Activated CD8-positive, alpha-beta memory T cell treated with anti-CD3 and anti-CD28 coated beads for 1 hour (primary cell): ENCODE measurements at places on chromosomes 7 and 10.

- DNase-seq, result no peak
Observed at GRCh38 chr10:63027531-63027930, 105.6 kb upstream of the NRBF2 start.

DNA sequence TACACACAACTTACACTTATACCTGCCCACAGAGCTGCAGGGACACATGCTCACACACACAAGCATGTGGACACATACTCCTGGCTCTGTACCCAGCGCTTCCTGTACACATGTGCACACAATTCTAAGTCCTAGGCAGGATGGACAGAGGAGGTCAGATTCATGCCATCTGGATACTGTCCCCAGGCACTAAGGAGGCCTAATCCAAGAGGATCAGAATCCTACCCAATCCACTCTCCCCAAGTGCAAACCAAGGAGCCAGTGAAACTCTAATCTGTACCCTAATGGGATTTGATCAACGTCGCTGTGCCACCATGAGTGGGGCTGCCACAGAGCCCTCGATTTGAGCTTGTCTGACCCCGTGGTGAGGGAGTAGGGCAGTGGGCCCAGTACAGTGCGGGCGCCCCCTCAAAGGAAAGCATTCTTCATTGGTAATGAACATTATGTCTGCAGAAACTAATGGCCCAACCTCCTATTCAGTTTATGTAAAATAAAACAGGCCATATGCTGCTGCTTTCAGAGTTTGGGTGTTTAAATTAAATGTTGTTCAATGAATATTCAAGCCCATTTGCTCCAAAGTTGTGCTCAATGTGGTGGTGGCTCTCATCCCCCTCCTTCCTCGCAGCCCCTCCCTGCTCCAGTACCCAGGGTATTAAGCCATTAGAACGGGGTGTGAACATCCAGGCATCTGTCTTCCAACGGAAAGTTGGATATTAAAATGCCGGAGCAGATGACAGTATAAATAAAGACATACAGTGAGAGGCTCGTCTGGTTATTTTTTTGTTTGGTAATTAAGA lies 26.4 kb downstream of the RPS24 start:
- no peak for DNase-seq

GRCh38 chr10:43667317-43667731 lies 18.6 kb upstream of the ZNF32 start:
- no peak for DNase-seq

DNA sequence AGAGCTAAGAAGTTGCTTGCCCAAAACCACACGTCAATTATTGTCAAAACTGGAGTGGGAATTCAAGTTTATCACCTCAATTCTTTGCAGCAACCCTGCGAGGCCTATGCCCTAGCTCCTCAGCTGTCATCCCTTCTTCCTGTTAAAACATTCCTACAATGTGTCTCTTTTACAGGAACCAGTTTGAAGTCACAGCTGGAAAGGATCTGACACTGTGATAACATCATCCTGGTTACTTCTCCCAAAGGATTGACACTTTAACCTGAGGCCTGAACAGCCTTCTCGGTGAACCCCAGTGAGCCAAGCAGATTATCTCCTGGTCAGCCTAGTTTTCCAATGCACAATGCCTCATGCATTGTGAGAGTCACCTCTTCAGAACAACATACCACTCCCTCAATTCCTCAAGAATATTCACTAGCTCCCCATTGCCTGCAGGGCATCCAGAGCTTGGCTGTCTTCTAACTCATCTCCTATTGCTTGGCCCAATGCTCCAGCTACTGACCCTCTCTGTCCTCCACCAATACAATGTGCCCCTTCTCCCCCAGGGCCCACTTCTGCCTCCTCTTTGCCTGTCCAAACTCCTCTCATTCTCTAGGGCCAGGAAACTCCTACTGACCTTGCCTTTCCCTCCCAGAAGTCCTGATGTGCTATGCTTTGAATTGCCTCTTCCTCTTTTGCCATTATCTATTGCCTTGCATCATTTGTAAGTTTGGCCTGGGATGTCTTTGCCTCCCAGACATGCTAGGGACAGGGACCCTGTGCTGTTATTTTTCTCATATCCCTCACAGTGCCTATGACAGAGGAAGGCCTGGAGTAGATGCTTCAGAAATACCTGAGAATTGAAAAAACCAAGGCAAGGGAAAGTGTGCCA lies 10.4 kb upstream of the DLG5 start:
- no peak for DNase-seq

DNA sequence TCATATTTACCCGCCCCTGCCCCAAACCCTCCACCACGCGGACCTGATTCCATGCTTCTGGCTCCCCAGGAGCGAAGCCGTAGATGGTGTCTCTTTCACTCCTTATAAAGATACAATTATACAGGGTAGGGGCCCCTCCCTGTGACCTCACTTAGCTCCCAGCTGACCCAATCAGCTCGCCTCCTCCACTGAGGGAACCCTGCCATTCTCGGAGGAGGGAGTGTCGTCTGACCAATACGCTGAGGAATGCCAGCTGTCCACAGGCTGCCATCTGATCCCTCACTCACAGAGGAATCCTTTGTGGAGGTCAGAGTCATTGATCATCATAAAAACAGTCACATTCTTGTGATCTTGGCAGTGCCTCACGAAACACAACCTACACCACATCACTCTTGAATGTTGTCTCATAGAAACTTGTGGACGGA lies 67.5 kb upstream of the INSIG1 start:
- DNase-seq, result no peak

DNA sequence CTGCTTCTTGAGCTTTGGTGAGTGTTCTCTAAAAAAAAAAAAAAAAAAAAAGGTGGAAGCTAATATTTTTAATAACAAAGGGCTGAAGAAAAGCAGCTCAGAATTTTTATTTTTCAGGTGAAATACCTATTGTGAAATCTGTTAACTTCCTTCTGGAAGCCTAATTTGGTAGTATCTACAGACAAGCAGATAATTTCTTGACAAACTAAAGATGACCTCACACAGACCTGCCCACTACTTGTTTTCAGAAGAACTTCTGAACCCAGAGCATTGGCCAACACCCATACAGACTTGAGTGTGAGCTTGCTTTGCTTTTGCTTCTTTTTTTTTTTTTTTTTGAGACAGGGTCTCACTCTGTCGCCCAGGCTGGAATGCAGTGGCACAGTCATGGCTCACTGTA lies 31.2 kb downstream of the LRRC4 start:
- DNase-seq, result no peak

GRCh38 chr7:96380111-96380512 lies 58.2 kb upstream of the SLC25A13 start:
- DNase-seq, result no peak

DNA sequence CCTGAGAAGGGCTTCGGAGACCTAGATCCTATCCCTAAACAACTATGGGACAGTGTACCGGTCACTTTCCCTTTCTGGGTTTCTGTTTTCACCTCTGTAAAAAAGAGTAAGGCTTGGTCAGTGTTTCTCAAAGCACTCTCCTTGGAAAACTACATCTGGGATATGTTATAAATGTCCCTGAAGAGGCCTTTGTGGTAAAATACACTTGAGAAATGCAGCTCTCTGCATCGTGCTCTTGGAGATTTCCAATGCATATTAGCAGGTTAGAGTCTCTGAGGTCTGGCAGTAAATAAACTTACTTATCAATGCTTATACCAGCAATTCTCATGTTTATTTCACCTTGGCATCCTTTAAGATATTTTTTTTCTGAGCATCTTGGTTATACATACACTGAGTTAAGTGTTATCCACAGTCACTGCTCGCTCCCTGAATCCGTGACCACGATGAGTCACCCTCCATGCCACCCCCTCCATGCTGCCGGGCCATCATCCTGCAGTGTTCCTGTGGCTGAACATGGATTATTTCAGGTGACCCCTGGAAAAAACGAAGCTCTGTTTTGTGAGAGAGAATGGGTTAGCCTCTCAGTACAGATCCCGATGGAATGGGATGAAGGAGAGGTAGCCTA lies 3.3 kb upstream of the TBXAS1 start:
- no peak for DNase-seq

- no peak for DNase-seq
Observed at GRCh38 chr10:128576943-128577670, 450.9 kb upstream of the MKI67 start.

DNA sequence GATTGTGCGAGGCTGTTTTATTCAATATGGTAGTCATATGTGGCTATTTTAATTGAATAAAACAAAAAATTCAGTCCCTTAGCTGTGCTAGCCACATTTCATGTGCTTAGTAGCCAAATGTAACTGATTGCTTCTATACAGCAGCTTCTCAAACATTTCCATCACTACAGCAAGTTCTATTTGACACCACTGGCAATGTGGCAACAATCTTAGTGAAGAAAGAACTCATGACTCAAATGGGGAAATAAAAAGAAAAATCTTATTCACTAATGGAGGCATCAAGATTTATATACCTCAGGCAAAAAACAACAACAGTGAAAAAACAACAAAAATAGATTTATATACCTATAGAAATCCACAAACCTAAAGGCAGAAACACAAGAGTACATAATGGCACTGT lies 17.9 kb downstream of the SEM1 start:
- DNase-seq, result no peak

DNA sequence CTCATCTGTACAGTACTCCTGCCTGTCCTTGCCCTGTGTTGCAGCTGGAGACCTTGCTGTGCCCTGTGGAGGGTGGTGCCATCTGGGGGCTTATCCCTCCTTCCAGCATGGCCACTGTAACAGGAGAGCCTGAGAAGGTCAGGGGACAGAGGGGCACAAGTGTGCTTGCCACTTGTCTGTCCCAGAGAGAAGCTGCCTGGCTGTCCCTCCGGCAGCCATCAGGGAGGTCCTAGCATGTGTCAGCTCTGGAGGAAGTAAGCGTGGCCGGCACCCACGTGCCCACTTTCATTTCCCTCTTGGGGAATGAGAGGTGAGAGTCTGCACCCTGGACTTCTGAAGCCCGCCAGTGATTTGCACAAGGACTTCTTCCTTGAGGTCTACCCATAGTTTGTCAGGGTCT lies 97.0 kb upstream of the PPIF start:
- DNase-seq, result no peak

- peak; percentile 30 for DNase-seq
Observed at GRCh38 chr10:104254493-104255310, at the start of gene GSTO1. Gene GSTO1 (plus strand): TSS chr10:104254892. CDS start chr10:104254929, 37 bp downstream.

- DNase-seq, result no peak
Observed at GRCh38 chr7:27923642-27923980, 183.6 kb downstream of the TAX1BP1 start.

GRCh38 chr10:128152741-128153580 lies 26.7 kb upstream of the MKI67 start:
- DNase-seq, result no peak

- DNase-seq, result no peak
Observed at GRCh38 chr10:75102830-75103673, 8.4 kb upstream of the SAMD8 start.

- no peak for DNase-seq
Observed at GRCh38 chr10:117259279-117259678, 18.4 kb downstream of the SLC18A2 start.

GRCh38 chr10:89301721-89302445 lies at the start of gene IFIT2:
Gene IFIT2 (plus strand): TSS chr10:89302046. CDS start chr10:89302124, 78 bp downstream.
- peak; percentile 17 for DNase-seq

DNA sequence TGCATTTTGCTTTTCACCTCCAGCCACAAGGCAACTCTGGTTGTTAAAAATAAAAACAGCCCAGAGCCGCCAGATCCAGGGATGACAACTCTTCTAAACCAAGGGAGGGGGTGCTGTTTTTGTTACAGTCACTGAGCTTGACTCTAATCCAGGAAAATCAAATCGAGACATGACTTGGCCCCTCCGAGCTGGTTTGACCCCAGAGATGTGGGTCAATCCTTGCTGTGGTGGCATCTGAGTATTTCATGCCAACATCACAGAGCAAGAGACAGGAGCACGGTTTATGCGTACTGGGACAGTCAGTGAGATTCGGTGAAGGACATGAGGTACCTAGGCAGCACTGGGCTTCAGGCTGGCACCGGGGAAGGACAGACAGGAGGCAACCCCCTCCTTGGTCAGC lies 88.8 kb upstream of the ZMIZ1 start:
- no peak for DNase-seq

DNA sequence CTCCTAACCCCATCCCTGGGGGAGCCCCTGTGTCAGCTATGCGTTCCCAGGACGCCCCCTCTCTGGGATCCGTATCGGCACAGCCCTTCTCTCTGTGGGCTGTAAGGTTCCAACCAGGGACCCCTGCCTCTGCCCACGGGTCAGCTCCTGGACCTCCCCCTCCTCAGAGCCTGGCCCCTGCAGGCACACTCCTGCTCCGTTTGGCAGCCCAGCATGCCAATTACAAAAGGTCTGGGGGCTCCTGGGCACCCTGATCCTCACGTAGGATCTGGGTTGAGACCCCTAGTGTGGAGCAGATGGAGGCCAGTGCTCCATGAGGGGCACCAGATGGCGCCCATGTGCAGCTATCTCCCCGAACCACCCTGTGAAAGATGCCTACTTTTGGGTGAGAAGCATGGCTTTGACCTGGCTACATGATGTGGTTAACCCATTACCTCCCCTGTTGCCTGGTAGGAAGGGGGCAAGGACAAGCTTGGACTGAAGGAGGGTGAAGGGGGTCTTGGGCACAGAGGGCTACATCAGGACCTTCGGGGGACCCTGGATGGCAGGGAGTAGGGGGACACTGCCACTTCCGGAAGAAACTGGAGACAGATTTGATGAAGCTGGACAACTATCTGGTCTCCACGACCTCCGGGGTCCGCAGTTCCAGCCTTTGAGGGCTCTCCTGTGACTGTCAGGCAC lies 9.0 kb downstream of the TACR2 start:
- no peak for DNase-seq

- DNase-seq, result no peak
Observed at GRCh38 chr7:29254591-29254990, 60.0 kb downstream of the CHN2 start.

GRCh38 chr7:28095231-28095630 lies 85.4 kb downstream of the JAZF1 start:
- DNase-seq, result no peak

- DNase-seq, result no peak
Observed at GRCh38 chr7:92460109-92460508, 12.8 kb downstream of the GATAD1 start.

DNA sequence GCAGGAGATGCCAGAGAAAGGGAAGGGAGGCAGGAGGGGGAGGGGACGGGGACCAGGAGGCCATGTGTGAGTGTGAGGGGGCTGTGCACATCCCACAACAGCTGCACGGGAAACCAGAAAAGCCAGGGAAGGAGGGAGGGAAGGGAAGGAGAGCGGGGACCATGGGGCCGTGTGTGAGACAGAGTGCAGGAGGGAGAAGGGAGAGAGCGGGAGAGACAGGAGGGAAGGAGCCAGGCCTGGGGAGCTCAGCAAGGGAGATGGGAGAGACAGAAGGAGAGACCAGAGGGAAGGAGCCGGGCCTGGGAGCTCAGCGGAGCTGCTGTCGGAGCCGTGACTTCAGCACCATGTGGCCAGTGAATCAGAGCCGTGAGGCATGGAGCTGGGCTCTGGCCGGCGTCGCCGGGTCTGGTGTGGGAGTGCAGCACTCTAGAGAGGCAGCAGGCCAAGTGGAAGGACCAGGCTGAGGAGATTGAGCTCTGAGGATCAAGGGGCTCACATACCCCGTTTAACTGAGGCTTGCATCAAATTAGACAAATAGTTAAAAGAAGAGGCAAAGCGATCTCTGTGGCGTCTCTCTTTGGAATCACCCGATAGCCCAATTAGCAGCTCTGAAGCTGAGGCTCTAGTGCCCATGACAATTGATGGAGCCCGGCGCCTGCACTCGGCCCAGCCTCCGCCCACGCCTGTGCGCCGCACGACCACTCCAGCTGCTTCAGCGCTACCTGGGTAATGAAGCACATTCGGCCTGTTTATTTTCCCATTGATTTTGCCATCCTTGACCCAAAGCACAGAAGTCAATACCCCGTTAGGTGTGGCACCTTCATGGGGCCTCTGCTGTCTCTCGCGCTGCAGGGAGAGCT lies 150.4 kb downstream of the MAD1L1 start:
- DNase-seq, result no peak
